ENCODE measurements at places on chromosomes 3 and 15.

- DNase-seq = no peak
Observed at GRCh38 chr3:103169289-103169688, 734.5 kb downstream of the ZPLD1 start.

GRCh38 chr15:89487791-89488190 is 8.6 kb downstream of the RHCG start:
- no peak for DNase-seq

DNA sequence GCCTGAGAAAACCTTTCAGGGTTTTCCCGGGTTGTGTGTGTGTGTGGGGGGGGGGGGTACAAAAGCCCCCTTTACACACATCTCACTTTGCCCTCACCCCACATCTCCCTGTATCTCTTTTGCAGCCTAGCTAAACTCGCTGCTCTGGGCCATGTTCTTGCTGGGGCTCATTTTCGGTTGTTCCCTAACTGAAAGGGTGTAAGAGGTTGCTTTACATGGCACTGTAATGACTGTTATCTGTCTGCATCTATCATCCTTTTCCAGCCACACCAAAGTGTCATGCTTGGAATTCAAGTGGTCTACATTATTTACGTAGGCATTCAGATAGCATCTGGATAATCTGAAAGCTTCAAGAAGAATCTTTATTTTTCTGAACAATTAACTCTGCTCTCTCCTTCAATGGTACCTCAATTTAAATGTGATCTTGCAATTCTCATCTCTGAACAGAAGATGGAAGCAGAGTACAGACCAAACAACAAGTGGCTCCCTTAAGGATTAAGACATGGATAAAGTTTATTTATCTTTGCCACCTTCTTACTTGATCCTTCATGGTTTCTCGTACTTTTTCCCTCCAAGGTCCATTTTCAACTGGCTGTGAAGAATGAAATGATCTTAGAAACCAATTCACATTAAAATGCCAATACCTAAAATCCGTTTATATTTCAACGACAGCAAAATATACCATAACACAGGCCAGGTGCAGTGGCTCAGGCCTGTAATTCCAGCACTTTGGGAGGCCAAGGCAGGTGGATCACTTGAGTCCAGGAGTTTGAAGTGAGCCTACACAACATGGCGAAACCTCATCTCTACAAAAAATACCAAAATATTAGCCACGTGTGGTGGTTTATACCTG is 34.9 kb downstream of the DCLK3 start:
- DNase-seq = peak; percentile 55

- peak; percentile 8 for DNase-seq
Observed at GRCh38 chr3:133792171-133792763, 13.3 kb upstream of the SRPRB start.

GRCh38 chr15:82809308-82810060 is at the start of gene WHAMM:
Gene WHAMM, plus strand, starts transcription at chr15:82809628. Its CDS starts 99 bp downstream, at chr15:82809727.
- DNase-seq = peak; percentile 98

DNA sequence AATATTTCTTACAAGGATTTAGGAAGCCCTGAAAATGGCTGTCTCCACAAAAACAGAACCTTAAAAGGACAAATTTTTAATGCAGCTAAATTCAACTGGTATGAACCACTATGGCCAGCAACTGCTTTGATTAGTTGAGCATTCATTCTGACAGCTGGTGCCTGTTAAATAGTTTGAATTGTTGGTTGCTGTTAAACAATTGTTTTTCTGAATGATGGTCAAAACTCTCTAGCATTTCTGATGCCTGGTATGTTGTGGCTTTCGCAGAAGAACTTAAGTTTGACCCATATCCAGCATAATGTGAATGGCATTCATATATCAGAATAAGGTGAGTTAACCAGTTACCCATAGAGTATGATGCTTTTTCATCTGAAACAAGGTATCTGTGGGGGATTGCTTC is 138.4 kb downstream of the MEIS2 start:
- DNase-seq = no peak

GRCh38 chr3:185722881-185723280 is 102.0 kb downstream of the IGF2BP2 start:
- no peak for DNase-seq

GRCh38 chr3:99760031-99760430 is 57.6 kb upstream of the CMSS1 start:
- no peak for DNase-seq

GRCh38 chr3:127546970-127547733 is 43.4 kb downstream of the TPRA1 start:
- DNase-seq = no peak

GRCh38 chr3:98536456-98537017 is 4.8 kb downstream of the GPR15 start:
- DNase-seq = peak; percentile 96

DNA sequence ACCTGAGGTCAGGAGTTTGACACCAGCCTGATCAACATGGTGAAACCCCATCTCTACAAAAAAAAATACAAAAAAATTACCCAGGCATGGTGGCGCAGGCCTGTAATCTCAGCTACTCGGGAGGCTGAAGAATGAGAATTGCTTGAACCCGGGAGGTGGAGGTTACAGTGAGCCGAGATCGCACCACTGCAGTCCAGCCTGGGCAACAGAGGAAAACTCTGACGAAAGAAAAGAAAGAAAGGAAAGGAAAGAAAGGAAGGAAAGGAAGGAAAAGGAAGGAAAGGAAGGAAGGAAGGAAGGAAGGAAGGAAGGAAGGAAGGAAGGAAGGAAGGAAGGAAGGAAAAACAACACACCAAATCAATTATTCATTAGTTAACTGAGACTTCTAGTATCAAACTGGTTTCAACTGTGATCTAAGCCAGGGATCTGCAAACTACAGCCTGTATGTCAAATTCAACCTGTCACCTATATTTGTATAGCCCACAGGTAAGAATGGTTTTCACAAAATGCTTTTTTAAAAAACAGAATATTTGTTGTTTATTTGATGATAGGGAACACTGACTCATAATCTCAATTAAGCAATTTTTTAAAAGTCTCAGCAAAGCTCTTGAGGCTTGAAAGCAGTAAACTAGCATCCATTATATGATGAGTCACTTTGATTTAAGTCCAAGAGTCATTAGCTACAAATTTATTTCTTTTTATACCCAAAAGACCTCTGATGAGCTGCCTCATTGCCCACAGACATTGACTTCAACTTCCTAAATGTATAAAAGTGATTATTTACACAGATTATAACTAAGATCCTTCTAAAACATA is 127.6 kb downstream of the TBL1XR1 start:
- DNase-seq = no peak

- DNase-seq = peak; percentile 63
Observed at GRCh38 chr3:186519021-186519658, 25.0 kb downstream of the CRYGS start.

DNA sequence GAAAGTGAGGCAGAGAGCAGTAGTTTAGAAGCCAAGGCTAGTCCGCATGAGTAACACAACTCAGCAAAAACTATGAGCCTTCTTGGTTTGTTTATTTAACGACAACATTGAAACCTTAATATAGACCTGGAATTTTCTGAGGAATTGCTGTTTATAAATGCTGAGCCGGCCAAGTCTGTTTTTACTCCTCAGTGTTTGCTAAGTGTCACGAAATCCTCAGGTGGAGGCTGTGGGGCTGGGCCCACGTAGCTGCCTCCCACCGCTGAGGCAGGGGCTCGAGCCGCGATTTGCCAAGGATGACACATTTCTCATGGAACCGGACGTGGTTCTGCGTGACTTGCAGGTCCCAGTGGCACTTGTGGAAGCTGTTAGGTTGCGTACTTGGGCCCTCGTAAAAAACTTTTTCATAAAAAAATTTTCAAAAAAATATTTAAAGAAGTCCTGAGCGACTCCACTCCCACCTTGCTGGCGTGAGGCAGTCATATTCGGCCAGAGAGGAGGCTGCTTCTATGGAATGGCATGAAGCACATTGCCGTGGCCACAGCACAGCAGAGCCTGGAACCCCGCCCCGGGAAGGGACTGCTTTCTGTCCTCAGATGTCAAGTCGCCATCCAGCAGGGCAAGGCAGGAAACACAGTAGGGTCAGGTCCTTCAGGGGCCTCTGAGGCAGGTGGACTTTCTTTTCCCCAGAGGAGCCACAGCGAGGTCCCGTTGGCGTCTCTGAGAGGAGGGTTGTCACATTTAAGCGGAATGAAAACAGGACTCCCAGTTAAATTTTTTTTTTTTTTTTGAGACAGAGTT is 64.8 kb upstream of the PCSK6 start:
- no peak for DNase-seq

DNA sequence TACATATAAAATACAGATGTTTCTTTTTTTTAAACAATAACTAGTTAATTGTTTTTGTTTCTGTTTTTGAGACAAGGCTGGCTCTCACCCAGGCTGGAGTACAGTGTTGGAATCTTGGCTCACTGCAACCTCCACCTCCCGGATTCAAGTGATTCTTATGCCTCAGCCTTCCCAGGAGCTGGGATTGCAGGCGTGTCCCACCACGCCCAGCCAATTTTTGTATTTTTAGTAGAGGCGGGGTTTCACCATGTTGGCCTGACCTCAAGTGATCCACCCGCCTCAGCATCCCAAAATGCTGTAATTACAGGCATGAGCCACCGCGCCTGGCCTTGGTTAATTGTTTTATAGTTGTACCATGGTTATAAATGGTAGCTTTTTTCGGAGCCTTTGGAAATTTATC is 72.3 kb downstream of the PIAS1 start:
- DNase-seq = no peak
